ENCODE measurements at places on chromosomes 11 and 22. TPM values are rescaled to one million over a fixed set of nuclear protein-coding genes. Genes with fewer than 3 reads are reported as not detected.

The FAM118B gene
- 22.8 TPM for total RNA-seq

DNA sequence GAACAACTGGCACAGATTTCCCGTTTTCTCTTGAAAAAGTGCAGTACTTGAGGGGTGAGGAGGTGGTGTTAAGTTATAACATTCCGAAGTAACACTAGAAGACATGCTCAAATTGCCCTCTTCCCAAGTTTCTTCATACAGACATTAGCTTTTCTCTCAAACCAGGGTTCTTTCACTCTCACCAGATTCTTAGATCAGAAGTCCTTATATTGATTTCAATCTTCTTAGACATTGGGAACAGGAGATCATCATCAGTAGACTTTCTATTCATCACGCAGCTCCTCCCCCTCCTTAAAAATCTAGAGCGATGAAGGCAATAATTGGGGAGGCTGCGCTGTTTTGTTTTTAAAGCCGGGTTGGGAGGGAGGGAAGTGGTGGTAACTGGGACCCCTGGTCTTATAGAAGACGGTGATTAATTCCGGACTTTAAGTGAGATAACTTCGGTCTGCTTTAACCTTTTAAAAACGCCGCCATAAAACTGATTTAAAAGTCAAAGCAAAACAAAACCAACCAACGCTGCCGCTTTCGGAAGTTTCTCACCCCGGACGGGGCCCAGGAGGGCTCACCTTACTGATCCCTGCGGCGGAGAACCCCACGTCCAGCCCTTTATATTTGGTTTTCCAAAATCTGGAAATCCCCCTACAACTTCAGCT, 665 bp downstream of the USP28 start:
- DNase-seq = peak; percentile 3

The TCN1 gene
- total RNA-seq = 227 TPM

- peak; percentile 75 for DNase-seq
Observed at GRCh38 chr22:39534591-39535356, 2.2 kb upstream of the RPS19BP1 start.

GRCh38 chr11:8095371-8095770, 14.4 kb downstream of the TUB start:
- no peak for DNase-seq

DNA sequence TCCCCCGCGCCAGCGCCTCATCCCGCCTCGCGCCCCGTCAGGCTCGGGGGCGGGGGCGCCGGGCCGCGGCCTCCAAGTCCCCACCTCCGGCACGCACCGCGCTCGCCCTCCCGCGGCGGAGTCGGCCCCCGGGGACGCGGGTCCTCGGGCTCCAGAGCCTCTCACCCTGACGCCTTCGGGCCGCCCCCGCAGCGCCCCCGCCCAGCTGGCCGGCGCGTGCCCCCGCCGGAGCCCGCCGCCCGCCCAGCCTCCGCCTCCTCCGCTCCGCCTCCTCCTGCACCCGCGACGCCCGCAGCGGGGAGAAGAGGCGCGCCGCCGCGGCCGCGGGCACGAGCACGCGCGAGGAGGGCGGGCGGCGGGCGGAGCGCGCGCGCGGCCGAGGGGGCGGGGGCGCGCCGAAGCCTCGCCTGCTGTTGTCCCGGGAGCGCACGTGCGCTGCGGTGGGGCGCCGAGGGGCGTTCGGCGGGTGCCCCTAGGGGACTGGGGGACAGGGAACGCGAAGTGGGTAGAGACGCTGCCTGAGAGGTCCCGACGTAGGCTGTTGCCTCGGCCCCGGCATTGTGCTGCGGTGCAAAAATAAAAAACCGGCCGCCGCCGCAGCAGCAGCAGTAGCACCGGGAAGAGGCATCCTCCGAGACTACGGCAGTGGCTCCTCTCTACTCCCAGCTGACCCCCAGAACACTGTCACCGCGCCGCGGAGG, 87.4 kb upstream of the ARHGAP32 start:
- peak; percentile 61 for DNase-seq

DNA sequence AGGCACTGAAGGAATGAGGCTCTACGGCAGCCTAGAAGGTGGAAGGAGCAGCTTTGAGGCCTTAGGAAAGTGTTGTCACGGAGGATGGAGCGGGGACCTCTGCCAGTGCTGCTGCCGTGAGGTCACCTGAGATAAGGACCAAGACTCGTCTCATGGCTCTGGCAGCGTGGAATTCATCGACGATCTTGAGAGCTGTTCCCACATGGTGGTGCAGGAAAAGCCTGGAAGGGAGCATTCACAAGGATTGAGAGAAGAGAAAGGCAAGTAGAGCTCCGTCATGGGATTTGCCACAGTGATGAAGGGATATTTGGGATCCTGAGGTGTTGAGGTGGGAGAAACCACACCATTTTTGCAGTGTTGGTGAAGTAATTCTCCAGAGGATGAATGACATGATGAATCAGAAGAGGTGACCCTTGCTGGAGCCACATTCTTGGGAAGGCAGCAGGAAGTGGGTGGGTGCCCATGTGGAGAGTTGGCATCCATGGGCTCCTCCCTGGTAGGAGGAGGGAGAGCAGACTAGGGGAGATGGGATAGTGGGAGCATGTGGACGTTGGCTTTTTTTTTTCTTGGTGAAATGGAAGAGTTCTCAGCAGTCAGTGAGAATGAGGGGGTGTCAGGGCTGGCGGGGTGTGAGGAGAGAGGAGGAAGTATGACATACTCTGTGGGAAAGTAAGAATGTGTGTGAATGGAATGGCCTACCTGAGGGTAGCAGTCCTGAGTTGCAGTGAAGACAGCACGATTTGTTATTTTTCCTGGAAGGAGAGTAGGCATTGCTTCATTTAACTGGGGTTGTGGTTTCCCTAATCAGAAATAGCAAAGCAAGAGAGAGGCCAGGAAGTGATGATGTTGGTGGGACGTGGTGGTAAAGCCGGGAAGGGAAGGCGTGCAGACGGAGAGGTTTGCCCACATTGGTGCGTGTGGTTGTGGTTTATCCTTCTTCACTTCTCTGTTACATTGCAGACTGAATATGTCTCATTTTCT, 11.1 kb downstream of the PPP6R3 start:
- no peak for DNase-seq

The UBQLNL gene
- not detected for total RNA-seq

The GSTT2 gene
- total RNA-seq = not detected

DNA sequence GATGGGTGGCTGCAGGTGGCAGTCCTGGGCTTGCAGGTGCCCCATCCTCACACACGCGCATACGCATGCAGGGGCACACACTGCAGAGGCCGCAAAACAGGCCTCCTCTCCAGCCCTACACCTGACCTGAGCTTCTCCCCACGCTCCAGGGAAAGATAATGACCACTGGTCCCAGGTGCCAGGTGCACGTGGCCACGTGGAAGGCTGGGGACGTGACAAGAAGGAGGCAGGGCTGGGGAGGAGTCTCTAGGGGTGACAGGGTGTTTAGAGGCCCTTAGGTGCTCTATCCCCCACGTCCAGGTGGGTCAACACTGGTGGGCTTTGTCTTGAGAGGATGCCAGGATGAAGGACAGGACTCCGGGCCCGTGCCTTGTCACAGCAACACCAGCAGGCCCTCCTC, 23.5 kb upstream of the CPT1A start:
- no peak for DNase-seq

The MB gene
- total RNA-seq = not detected

The SLC43A3 gene
- total RNA-seq = 37.0 TPM

The CASTOR1 gene
- total RNA-seq = 3.4 TPM

- DNase-seq = no peak
Observed at GRCh38 chr11:115221461-115222069, 282.6 kb downstream of the CADM1 start.

The GDPD4 gene
- total RNA-seq = not detected

- no peak for DNase-seq
Observed at GRCh38 chr11:71489311-71490043, 36.5 kb downstream of the NADSYN1 start.

The TRIM29 gene
- not detected for total RNA-seq

GRCh38 chr22:33923033-33923432, 2.8 kb upstream of the LARGE1 start:
- no peak for DNase-seq

The CCDC179 gene
- total RNA-seq = not detected

GRCh38 chr11:68643585-68643984, 40.8 kb upstream of the GAL start:
- peak; percentile 44 for DNase-seq

The CCDC87 gene
- total RNA-seq = 0.08 TPM

- no peak for DNase-seq
Observed at GRCh38 chr11:74001822-74002286, 7.0 kb downstream of the UCP3 start.

DNA sequence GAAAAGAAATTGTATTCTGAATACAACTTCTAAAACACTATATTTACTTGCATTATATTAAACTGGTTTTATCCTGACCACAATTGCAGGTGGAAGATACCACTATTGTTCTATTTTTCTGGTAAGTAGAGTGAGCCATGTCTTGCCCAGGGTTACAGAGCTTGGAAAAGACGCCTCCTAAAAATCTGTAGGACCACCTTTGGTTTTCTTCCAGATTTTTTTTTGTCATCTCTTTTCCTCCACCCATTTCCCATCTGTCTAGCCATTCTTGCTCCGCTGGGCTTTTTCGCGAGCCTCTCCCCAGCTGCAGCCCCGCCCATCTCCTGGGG, 294 bp upstream of the MTMR3 start:
- DNase-seq = no peak

The LRRN4CL gene
- 1.3 TPM for total RNA-seq

- DNase-seq = no peak
Observed at GRCh38 chr11:120521176-120521575, 9.6 kb downstream of the GRIK4 start.

DNA sequence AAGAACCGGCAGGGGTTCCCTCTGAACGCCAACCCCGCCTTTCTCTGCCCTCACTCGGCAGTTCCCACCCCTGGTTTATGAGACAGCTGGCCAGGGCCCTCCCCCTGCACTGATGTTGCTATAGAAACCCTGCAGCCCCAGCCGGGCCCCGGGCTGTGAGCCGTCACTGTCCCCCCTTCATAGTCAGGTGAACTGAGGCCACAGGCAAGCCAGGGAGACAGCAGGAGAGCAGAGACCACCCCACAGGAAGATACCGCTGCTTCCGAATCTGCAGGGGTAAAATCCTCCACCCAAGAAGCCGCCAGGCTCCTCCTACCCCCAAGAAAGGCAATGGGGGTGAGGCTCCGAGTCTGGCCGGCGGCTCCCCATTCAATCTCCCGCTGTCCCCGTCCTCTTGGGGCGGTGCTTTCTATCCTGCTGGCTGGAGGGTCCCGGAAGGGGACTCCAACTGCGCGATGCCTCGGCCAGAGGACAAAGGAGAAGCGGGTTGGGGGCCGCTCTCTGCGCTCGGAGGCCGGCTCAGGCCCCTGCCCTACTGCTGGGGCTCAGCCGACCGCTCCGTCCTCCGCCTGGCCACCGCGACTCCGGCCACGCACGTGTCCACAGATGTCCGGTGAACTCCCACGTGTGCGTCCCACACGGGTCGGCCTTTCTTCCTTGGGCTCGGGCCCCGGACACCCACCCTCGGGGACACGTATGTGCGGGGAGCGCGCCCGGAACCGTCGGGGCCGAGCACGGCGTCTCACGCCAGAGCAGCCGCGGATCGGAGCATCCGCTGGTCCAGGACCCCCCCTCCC, 587 bp downstream of the SLC25A22 start:
- DNase-seq = peak; percentile 65

The PANX2 gene
- 1.7 TPM for total RNA-seq

DNA sequence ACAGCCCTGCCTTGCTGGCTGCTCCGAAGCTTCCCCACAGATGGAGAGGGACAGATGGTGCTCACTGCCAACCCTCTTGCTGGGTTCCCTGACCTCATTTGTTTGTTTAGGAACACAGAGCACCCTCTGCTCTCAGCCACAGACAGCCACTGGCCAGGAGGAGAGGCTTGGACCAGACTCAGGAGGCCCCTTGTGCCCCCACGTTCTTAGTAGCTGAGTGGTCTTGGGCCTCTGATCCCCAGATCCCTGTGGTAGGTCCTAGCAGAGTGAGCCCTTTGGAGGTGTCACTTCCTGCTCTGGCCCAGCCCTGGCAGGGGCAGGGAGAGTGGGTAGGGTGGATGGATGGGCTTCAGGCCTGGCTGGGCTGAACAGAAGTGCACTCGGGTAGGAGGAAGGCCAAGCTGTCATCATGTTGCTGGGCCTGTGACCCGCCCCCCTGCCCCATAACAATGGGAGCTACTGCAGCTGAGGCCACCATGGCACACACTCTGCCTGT, 84.0 kb downstream of the DHCR7 start:
- DNase-seq = no peak

GRCh38 chr11:122811721-122812120, 26.6 kb upstream of the CRTAM start:
- no peak for DNase-seq

- DNase-seq = peak; percentile 43
Observed at GRCh38 chr11:65446446-65447277, 24.1 kb downstream of the NEAT1 start.

GRCh38 chr11:128593281-128593680, 5.9 kb upstream of the ETS1 start:
- no peak for DNase-seq

GRCh38 chr11:34252651-34253050, 105.2 kb downstream of the ABTB2 start:
- DNase-seq = no peak

- DNase-seq = no peak
Observed at GRCh38 chr11:8532475-8532874, 61.6 kb downstream of the STK33 start.

DNA sequence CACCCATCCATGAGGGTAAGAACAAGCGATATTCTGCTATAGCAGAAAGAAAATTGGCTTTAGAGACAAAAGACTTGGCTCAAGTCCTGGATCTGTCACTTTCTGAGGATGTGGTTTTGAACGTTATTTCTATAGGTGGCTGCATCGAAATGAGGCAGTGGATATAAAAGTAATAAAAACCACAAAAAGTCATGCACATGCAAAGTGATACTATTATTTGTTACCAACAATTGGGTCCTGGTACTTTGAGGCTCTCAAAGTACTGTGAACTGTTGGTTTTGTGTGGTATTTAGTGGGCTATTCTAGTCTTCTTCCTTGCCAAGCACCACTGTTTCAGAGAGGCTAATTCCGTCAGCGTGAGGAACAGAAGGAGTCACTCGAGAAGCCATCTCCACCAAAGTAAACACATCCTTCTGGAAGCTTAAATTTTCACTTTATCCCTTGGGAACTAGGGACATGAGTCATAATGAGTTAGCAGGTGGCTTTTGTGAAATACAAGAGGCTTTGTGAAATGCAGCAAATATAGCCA, 13.1 kb downstream of the UBASH3B start:
- DNase-seq = no peak

DNA sequence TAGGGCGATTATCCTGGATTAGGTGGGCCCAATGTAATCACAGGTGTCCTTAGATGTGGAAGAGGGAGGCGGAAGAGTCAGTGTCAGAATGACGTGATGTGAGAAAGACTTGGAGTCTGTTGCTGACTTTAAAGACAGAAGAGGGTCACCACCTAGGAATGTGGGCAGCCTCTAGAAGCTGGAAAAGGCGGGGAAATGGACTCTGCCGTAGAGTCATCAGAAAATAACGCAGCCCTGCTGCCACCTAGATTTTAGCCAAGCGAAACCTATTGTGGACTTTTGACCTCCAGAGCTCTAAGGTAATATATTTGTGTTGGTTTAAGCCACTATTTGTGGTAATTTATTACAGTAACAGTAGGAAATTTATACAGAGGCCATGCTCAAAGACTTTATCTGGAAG, 4.8 kb downstream of the DDX10 start:
- no peak for DNase-seq

All from SK-MEL-5 (cell line).